Right cardiac atrium (tissue), 5 donors: ENCODE measurements at places on chromosomes 16 and 17. TPM values are rescaled to one million over a fixed set of nuclear protein-coding genes. Genes with fewer than 3 reads are reported as not detected.

Gene SRCIN1
- 0.89 TPM for total RNA-seq

Gene FAM83G
- 30.3 TPM for total RNA-seq

Gene MT1A
- 3.1 TPM for total RNA-seq

Gene C16orf96
- 0.09 TPM for total RNA-seq

DNA sequence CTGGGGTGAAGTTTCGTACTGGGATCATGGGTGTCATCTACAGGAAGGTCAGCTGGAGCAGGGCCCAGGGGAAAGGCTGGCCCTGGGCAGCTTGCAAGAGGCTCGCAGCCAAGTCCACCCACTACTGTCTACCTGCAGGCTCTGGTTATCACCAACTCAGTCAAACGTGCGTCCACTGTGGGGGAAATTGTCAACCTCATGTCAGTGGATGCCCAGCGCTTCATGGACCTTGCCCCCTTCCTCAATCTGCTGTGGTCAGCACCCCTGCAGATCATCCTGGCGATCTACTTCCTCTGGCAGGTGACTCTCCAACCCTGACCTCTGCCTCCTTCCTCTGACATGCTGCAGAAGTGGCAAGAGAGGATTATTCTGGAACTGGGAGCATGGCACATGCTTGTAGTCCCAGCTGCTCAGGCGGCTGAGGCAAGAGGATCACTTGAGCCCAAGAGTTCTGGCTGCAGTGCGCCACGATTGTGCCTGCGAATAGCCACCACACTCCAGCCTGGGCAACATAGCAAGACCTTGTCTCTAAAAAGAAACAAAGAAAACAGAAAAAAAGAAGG lies 29.2 kb downstream of the ABCC3 start:
- DNase-seq = no peak

DNA sequence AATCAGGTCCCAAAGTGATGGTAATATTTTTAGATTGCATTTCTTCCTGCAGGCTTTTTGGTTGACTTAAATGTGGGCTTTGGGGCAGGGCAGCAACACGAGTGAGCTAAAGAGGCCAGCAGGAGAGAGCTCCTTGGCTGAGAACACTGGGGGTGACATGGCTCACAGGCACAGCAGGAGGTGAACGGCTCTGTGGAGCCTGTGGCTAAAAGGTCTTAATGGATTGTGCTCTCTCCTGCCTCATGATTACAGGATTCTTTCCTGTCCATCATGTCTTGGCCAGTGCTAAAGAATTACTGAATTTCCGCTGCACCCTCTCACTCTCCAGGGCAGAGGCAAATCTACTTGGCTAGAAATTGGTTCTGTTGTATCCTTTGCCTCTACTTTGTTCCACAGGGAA lies 366.6 kb downstream of the HS3ST4 start:
- DNase-seq = no peak

- DNase-seq = no peak
These were observed at the start of gene TNS4 for GRCh38 chr17:40501499-40501911. Gene TNS4 (minus strand): TSS chr17:40501623. CDS start chr17:40496425, 5,198 bp downstream.

- no peak for DNase-seq
These were observed 24.5 kb downstream of the STXBP4 start for GRCh38 chr17:54992797-54993639.

GRCh38 chr16:79185711-79186110 lies 414.8 kb downstream of the MAF start:
- DNase-seq = no peak
